Stomach (tissue), 19 donors: ENCODE measurements at places on chromosomes 3 and 15. TPM values are rescaled to one million over a fixed set of nuclear protein-coding genes. Genes with fewer than 3 reads are reported as not detected.

Gene SGO1
- 4.5 TPM for total RNA-seq

Gene CCNB2
- 7.0 TPM for total RNA-seq

DNA sequence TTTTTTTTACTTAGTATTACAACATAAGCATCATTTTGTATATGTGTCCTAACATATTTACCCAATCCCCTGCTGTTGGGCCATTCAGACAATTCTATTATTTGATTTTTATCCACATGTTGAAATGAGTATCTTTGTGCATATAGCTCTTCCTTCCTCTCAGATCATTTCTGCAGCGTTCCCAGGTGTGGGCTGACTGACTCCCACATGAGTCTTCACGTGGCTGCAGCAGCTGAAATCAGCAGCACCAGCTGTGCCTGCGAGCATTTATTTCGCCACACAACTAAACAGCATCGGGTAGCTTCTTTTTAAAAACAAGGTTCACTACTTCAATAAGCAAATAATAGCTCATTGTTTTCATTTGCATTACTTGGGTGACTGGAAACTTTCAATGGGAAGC, 44.5 kb upstream of the PDE8A start:
- DNase-seq = no peak

- DNase-seq = no peak
These were observed 225.7 kb downstream of the DPH6 start for GRCh38 chr15:35320158-35320780.

- DNase-seq = no peak
These were observed 73.7 kb downstream of the CCNL1 start for GRCh38 chr3:157086060-157086750.
